ENCODE measurements at places on chromosomes 7 and 10.
A peak's percentile ranks its signal among the peaks of the same experiment; 100 is the strongest.

- DNase-seq, result no peak
These were observed 110.6 kb downstream of the ZMIZ1 start for GRCh38 chr10:79179164-79179956.

- no peak for DNase-seq
These were observed 56.6 kb downstream of the MPLKIP start for GRCh38 chr7:40077849-40078248.

GRCh38 chr10:104563548-104563947 is 77.5 kb upstream of the SORCS3 start:
- DNase-seq, result peak; percentile 4

DNA sequence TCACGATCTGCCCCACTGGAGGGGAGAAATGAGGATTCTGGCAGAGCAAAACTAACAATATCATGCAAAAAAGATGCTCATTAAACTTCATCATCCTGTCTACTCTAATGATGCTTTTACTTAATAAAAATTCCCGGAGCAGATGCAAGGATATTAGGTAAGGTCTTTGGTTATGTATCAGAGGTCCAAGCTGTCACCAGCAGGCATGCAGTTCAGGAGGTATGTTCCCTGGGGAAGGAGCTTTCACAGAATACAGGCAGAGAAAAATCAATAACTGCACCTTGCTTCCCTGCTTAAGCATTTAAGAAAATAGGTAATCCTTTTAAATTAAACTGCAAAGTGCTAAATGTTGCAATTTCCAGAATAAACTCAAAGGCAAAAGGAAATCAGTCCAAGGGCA is 81.6 kb upstream of the C1QL3 start:
- DNase-seq, result no peak

- DNase-seq, result no peak
These were observed 10.4 kb downstream of the CUL2 start for GRCh38 chr10:35079763-35080162.

GRCh38 chr7:77475181-77475580 is 59.0 kb upstream of the GSAP start:
- no peak for DNase-seq

GRCh38 chr7:47873762-47874161 is 74.5 kb downstream of the PKD1L1 start:
- DNase-seq, result no peak

- peak; percentile 74 for DNase-seq
These were observed 31.6 kb upstream of the LEP start for GRCh38 chr7:128209229-128210035.

- no peak for DNase-seq
These were observed 25.1 kb downstream of the ZMIZ1 start for GRCh38 chr10:79093658-79094411.

DNA sequence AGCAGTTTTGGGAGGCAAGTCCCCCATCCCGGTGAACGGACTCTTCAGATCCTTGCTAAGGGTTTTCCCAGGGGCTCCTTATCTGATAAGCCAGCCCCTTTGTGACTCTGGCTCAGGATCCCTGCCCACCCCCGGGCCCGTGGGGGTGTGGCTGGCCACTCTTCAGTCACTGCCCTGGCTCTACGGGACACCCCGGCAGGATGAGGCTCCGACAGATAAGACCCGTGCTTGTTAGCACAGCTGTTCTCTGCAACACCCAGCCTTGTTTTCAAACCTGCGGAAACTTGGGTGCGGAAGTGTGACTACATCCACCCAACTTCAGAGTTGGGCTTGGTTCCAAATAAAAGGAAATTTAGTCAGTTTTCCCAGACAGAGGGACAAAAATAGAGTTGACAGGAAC is 66.7 kb upstream of the PODXL start:
- no peak for DNase-seq

DNA sequence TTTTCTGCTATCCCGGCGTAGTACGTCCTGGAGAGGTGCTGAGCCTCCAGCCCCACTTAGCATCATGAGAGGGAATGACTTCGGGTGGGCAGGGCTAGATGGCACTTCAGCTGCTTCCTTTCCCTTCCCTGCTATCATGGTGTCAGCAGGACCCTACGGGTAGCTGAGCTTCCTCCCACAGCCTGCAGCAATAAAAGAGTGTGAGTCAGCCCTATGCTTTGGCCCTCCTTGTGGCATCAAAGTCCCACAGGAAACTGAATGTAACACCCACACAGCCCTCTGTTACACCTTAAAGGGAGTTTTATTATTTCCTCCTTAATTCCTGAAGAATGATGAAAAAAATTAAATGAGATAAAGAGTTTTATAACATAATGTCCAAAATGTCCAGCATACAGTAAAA is 458.1 kb downstream of the RPS24 start:
- peak; percentile 12 for DNase-seq

GRCh38 chr7:75988568-75989499 is 5.6 kb downstream of the TMEM120A start:
- no peak for DNase-seq

DNA sequence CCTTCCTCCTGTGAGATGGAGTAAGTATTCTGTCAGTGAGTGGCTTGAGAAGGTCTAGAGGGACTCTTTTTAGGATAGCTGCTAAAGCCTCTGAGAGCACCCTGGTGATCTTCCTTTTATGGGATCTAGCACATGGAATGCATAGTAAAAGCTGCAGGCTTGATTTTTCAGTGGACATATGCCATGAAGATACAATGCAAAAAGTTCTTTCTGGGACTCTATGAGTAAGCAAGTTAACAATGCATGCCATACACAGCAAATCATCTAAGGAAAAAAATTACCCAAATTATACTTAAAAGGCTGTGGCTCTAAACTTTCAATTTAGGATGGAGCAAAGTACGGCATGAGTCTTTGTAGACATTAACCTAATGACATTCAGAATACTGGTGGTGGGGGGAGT is 154.5 kb downstream of the SGMS1 start:
- DNase-seq, result no peak

DNA sequence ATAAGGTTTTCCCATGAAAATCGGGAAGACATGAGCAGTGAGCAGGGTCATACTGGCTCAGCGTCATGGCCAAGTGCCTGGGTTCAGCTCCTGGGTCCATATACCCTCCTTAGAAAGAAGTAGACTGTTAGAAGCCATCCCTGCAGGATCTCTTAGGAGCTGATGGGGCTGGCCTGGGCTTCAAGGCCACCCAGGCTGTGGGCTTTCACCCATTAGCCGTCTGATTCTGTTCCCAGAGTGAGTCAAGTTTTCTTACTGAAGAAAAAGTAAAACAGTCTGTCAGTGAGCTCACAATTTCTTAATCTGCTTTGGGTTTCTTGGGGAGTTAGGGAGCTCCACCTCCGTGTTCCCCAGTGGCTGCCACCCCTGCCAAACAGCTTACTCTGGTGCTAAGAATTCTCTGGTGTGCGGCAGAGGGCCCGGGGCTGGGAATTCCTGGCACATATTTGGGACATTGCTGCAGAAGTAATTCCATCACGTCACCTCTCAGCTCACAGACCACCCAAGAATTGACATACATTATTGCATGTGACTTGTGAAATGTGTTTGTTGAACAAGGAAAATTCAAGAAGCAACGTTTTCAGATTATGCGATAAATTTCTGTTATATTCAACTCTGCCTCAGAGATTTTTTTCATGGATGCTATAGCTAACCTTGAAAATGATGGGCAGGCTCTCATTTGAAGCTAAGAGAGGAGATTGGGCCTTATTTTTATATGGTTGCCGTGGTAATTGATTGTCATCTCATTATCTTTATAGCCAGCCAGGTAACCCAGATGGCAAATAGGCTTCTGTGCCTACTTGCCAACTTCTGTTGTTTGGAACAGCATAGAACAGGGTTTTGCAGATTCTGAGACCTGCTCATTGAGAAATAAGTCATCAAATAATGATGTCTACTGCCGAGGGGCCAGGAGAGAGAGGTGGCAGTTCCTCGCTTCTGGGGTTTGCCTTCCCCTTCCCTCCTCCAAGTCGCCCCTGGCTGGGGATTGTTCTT is 166.4 kb downstream of the CHN2 start:
- DNase-seq, result no peak

DNA sequence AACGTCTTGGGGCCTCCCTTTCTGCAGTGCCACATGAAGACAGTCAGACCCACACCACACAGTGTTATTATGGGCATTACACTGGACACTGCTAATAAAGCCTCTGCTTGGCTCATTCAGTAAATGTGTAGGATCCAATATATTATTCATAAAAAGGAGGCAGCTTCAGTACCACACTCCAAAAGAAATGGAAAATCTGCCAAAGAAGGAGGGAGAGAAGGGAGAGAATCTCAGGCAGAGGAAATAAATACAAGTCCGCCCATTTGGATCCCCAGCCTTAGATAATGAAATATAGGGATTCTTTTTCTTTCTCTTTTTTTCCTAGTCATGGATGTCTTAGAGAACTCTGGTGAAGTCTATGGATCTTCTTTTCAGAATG is 162.2 kb downstream of the ELMO1 start:
- DNase-seq, result no peak

DNA sequence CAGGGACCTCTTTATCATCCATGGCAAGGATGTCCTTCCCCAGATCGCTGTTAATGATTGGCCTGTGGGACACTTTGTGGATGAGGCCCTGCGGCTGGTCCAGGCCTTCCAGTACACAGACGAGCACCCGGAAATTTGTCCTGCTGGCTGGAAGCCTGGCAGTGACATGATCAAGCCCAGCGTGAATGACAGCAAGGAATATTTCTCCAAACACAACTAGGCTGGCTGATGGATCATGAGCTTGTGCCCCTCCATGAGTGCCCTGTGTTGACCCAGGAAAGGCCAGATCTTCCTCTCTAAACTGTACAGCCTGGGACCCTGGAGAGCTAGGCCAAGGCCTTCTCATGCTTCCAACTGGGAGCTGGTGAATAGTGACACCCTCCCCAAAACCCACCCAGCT is 124.1 kb downstream of the CUL2 start:
- DNase-seq, result no peak
